ENCODE measurements at places on chromosomes 7 and 10.

DNA sequence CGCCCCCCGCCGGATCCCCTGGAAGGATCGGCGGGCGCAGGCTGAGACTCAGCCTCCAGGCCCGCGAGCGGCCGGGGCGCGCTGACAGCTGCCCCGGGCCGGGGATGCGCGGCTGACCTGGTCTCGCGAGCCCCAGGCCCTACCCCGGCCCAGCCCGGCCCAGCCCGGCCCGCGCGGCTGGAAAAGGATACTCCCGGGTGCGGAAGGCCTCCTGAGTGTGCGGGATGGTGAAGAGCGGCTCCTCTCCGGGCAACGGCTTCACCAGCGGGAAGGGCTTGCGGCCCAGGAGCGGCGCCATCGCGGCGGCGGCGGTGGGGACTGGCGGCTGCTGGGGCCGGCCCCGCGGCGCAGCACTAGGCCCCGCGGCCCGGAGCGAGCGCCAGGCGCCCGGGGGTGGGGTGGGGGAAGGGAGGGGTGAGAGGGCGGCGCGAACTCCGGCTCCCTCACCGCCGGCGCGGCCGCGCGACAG lies 423 bp downstream of the BAZ1B start:
- DNase-seq: no peak

DNA sequence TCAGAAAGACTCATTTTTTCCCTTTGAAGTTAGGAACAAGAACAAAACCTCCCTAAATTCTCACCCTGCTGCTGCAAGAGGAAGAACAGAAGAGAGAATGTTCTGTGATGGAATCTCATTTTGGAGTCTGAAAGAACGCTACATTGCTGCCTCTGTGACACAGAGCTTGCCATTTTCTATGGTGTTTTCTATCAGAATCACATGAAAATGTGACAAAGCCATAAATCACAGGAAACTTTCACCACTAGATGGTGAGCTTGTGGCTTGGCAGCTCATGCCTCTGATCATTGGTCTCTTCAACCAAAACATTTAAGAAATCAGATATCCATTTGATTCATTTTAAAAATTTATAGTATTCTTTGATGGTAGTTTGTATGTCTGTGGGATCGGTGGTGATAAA lies 82.9 kb downstream of the CADPS2 start:
- no peak for DNase-seq

GRCh38 chr10:43128958-43129706 lies 9.1 kb upstream of the CSGALNACT2 start:
- DNase-seq: peak; percentile 86

GRCh38 chr7:68015122-68015977 lies 1018.7 kb downstream of the TYW1 start:
- DNase-seq: no peak

DNA sequence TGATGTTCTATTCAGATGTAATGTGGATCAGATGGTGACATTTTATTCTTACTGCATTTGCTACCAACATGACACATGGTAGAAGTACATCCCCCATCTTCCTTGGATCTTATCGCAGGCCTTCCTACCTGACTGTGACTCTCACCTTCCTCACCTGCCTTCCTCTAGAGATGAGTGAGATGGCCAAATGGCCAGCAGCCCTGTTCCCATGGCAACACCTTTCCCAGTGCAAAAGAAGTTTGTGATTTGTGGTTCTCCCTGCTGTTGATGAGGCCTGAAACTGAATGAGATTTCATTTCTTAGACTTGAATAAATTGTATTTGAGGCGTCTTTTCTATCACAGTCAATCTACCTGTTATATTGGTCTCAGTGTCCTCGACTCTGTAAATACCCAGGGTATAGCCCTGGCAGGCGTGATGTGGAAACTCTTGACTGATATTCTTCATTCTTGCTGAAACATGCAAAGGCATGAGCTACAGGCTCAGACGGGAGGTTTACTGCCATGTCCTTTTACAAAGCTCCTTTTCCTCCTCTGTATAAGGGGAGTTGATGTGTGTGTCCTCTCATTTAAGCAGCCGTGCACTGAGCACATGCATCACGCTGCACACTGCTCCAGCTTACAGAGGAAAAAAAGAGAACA lies 440.7 kb upstream of the AKR1E2 start:
- no peak for DNase-seq

GRCh38 chr7:35365523-35365922 lies 111.6 kb upstream of the TBX20 start:
- no peak for DNase-seq

DNA sequence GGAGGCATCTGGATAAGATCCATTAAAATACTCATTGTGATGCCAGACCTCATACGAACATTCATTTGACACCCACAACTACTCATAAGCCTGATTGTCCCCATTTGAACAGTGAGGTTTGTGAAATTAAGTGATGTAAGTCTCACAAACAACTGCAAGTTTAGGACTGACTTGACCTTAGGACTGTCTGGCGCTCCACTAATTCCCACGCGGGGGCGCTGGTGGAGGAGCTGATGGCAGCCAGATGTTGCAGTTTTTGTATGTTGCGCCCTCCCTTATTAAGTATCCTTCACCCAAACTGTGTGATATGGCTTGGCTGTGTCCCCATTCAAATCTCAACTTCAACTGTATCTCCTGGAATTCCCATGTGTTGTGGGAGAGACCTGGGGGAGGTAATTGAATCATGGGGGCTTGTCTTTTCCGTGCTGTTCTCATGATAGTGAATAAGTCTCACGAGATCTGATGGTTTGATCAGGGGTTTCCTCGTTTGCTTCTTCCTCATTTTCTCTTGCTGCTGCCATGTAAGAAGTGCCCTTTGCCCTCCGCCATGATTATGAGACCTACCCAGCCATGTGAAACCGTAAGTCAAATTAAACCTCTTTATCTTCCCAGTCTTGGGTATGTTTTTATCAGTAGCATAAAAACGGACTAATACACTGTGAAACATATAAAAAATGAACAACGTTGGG lies 20.3 kb upstream of the TIAL1 start:
- no peak for DNase-seq

DNA sequence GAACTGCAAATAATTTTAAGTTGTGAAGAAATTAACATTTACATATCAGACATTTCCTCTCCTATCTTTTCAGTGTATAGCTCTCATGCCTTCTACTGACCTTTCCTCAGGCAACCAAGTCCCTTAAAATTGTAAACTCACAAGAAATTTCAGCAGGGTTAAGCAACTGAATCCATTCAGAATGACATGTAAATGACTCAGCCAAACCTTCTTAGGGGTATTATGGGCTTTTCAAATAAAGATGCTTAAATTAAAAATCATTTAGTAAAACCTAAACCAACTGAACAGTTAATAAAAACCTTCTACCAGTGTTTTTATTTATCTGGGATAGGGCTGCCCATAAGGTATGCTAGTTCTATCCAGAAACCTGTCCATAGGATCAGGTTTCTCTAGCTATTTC lies 20.7 kb downstream of the WAPL start:
- DNase-seq: no peak
